ENCODE measurements at places on chromosomes 6 and 20.

- DNase-seq: no peak
Measured at GRCh38 chr6:132526461-132526860, 11.6 kb upstream of the TAAR9 start.

GRCh38 chr6:168841609-168842278, 400.8 kb downstream of the SMOC2 start:
- no peak for DNase-seq

DNA sequence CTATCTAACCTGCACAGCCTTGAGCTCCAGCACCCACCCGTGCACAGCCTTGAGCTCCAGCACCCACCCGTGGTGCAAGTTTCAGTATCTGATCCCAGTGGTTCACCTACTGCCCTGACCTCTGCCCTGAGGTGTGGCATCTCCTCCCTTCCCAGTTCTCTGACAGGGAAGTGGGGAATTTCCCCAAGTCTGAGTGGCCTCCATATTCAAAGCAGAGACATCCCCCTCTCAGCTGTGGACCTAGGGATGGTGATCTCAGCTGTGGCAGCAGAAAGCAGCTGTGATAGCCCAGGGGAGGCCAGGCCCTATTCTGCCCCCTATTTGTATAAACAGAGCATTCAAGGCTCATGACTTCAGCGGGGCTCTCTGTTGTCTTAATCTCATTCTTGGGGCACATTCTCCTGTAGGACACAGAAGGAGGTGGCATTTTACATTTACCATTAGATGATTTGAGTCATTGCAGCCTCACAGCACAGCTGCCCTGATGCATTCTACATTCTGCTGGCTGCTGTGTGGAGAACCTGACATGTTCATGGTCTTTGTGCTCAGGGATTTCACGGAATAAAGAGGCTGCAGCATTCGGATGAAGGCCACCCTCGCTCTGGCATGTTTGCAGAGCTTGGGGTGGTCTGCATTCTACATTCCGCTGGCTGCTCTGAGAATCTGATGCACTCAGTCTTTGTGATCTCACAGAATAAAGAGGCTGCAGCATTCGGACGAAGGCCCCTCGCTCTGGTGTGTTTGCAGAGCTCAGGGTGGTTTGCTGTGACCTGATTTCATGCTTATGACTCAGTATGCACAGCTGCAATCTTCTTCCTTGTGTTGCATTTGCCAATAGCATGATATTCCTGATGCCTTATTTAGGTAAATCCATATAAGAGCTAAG, 16.9 kb downstream of the GPR31 start:
- DNase-seq: no peak

DNA sequence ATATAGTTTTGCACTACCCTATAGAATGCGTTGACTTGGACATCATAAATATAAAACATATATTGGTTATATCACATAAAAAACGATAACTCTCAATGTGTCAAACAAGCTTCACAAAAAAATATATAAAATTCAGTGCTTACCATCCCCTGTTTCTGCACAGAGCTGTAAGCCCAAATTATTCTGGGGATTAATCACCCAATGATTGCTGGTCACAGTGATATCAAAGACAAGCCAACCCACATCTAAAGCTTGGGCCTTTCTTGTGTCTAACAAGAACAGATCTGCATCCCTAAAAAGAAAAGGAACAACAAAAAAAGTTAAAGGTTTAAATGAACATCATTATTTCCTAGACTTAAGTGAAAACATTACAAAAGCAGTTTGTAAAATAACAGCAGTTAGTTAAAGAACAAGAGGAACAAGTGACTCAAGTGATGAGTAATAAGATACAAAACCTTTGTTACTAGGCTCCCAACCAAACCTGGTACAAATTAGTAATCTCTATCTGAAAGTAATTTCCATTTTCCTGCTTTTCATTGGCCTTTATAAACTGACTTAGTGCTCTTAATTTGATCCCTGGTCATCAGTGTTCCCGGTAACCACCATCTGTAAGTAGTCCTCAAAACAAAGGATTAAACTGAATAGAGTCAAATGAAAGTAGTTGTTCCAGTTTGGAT, 81.1 kb downstream of the BMP5 start:
- DNase-seq: no peak

DNA sequence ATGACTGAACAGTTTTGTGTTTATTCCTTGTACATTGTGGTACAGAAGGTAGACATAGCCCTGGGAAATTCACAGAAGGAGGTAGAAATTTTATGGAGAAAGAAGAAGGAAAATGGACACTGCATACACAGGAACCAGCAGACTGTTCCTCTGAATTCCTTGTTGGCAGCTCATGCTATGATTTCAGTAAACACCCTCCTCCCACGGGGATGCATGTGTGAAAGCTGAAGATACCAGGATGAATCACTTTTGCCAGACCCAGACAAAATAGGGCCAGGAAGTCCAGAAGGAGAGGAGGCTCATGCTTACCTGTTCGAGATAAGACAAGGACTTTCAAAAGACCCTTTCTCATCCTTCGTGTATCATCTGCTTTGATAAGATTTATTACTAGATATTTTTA, 110.3 kb upstream of the GGTLC1 start:
- no peak for DNase-seq
